ENCODE measurements at places on chromosomes 3 and 15. TPM values are rescaled to one million over a fixed set of nuclear protein-coding genes. Genes with fewer than 3 reads are reported as not detected.

GRCh38 chr3:50327129-50327528, 894 bp downstream of the TUSC2 start:
- no peak for DNase-seq

Gene NMNAT3
- 5.9 TPM for total RNA-seq

- DNase-seq = no peak
Measured at GRCh38 chr3:156561533-156561932, 6.6 kb upstream of the SSR3 start.

DNA sequence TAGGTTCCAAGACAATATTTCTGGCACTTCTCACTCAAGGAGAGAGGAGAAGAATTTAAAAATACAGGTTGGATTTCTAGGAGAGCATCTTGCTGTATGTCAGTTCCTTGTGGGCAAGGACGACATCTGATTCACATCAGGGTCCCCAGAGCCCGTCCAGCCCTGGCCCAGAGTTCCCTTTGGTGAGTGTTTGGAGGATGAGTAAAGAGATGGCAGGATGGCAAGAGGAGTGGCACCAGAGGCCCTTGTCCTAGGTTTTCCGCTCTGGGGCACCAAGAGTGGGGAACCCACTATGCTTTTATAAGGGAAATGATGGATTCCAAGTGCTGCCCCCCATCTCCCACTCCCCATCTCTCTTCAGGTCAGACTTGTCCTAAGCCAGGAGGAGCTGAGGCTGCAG, 181.8 kb downstream of the TBC1D2B start:
- no peak for DNase-seq

DNA sequence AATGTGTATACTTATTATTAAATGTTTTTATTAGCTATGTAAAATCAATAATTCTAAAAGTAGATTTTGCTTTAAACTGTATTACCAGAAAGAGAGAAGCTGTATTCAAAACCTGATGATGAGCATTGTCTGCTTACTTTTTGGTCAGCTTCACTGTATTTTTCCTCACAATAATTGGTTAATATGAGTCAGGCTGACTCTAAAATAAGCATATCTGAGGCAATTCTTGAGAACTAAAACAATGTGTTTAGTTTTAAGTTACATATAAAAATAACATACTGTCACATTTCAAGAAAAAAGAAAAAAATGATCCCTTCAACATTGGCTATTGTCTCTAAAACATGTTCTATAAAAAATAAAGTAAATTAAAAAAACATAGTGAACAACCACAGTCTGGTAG, 66.1 kb downstream of the EPHA3 start:
- DNase-seq = no peak

GRCh38 chr3:7573330-7573729, 712.4 kb downstream of the GRM7 start:
- DNase-seq = no peak

DNA sequence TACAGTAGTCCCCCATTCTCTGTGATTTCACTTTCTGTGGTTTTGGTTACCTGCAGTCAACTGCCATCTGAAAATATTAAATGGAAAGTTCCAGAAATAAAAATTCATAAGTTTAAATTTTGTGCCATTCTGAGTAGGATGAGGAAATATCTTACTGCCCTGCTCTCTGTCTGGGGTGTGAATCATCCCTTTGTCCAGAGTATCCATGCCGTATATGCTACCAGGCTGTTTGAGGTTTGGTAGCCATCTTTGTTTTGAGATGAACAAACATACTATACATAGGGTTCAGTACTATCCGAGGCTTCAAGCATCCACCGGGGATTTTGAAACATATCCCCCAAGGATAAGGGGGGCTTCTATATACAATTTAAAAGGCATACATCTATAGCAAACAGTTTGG, 16.3 kb upstream of the FEM1B start:
- DNase-seq = no peak

Gene C3orf22
- not detected for total RNA-seq

DNA sequence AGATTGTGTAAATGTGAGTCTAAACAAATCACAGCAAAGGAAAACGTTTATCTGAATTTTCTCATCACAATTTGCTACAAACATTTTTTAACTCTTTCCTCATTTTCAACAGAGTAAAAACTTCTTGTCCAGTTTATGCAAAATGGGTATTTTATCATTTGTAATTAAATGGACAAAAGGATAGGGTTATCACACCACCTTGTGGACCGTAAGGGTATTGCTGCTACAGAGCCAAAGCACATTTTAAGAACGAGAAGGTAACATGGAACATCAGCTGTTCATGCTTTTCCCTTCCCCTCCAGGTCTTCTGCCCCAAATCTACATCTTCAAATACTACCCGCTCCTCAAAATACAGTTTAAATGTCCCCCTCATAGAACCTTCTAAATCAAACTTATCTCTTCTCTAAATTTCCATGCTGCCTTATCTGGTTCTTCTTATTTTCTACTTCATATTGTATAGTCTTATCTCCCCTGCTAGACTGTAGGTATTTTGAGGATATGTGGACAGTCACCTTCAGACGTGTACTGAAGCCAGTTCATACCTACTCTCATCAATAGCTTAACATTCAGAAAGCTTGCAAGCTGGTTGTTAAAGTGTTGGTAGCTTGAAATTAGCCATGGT, 12.8 kb upstream of the SETMAR start:
- DNase-seq = peak; percentile 43

- no peak for DNase-seq
Measured at GRCh38 chr15:100588638-100589242, 13.2 kb downstream of the LINS1 start.

- DNase-seq = no peak
Measured at GRCh38 chr3:190886945-190887344, 24.5 kb upstream of the GMNC start.

Gene IL17RE
- 91.5 TPM for total RNA-seq

GRCh38 chr3:154122912-154123559, 1.8 kb downstream of the ARHGEF26 start:
- no peak for DNase-seq

DNA sequence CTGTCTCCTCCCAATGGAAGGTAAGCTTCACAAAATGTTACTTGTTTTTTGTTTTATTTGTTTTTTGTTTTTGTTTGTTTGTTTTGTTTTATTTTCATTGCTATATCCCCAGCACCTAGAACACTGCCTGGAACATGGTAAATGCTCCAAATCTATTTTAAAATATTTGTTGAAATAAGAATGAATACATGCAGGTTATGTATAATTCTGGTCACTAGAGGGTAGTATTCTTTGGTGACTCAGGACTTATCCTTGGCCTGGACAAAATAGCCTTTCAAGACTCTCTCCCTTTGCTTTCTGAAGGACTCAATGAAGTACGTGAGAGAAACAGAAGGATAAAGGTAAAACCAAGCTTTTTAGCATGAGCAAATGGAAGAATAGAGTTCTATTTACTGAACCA, 46.9 kb upstream of the PPP2R3A start:
- no peak for DNase-seq

GRCh38 chr3:129526121-129526900, 2.1 kb upstream of the RHO start:
- DNase-seq = no peak

DNA sequence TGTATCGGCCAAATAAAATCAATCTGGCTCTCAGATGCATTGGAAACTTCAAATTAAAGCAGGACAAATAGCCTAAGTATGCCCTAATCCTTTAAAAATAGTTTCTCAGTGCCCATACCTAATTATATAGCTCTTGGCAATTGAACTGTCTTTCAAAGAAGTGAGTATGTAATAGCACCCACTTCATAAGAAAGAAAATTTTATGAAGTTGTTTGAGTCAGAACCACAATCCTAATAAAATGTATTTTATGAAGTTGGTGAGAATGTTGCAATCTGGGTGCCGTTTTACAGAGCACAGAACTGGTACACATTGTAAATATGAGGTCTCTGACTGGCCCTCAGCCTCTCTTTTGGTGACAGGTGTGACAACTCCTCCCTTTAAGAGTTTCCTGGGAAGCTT, 45.4 kb downstream of the EPHB1 start:
- DNase-seq = no peak

DNA sequence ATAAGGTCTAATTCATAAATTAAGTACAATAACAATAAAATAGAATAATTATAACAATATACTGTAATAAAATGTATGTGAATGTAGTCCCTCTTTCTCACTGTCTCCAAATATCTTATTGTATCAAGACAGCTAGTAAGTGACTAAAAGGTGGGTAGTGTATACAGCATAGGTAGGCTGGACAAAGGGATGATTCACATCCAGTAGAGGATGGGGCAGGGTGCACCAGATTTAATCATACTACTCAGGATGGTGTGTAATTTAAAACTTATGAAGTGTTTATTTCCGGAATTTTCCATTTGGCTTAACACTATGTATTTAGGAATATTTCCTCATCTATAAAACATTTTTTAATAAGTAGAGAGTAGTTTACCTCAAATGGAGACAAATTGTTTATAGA, 876.1 kb upstream of the CADM2 start:
- no peak for DNase-seq

Gene CCDC191
- 7.2 TPM for total RNA-seq

- DNase-seq = no peak
Measured at GRCh38 chr15:58264053-58264971, 126.1 kb downstream of the AQP9 start.

GRCh38 chr3:13288732-13289718, 131.1 kb downstream of the NUP210 start:
- DNase-seq = no peak

- no peak for DNase-seq
Measured at GRCh38 chr3:178510496-178510895, 25.7 kb upstream of the KCNMB2 start.

- DNase-seq = peak; percentile 60
Measured at GRCh38 chr15:72319360-72319984, 485 bp downstream of the CELF6 start.

GRCh38 chr3:49716691-49717210, 2.7 kb downstream of the AMIGO3 start:
- no peak for DNase-seq

Gene PROS1
- 39.0 TPM for total RNA-seq

- DNase-seq = no peak
Measured at GRCh38 chr15:89980896-89981295, 20.2 kb upstream of the ZNF710 start.

DNA sequence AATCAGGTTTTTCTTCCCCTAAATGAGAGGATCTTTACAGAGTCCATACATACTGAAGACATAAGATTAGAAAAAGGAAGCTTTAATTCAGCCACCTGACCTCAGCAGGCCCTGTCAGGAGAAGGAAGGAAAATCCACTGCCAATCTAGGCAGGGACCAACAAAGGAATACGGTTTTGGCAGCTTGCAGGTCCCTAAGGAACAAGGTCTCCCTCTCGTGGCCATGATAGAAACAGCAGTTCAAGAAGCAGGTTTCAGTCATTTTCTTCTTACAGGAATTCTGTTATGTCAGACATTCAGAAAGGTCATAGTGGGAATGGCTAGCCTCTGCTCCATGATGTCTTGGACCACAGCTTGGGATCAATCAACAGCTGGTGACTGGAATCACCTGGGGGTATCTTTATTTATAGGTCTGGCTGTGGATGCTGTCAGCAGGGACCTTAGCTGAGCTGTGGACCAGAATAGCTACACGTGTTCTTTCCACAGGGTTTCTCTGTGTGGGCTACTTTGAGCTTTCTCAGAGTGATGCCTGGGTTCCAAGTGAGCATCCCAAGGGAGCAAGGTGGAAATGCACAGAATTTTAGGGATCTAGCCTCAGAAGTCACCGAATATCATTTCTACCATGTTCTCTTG, 9.4 kb upstream of the CMSS1 start:
- DNase-seq = peak; percentile 60

- DNase-seq = no peak
Measured at GRCh38 chr3:196694202-196694638, 17.8 kb downstream of the CEP19 start.

GRCh38 chr15:96020133-96020532, 310.4 kb upstream of the NR2F2 start:
- no peak for DNase-seq

DNA sequence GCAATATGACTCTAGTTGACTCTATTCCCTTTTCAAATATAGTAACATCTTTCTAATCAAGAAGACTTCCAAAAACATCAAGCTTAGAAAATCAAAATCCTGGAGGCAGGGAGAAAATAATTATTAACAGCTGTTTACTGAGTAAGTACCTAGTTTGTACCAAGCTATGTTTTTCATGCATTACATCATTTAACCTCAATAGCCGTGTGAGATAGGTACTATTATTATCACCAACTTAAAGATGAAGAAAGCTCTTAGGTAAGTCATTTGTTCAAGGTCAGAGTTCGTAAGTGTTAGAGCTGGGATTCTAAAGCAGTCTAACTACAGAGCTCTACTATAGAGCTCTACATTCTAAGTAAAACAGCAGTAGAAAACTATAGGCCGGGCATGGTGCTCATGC, 41.6 kb downstream of the GSK3B start:
- DNase-seq = no peak

Gene KBTBD12
- total RNA-seq = 2.1 TPM

GRCh38 chr3:30470496-30470895, 135.9 kb upstream of the TGFBR2 start:
- DNase-seq = no peak

DNA sequence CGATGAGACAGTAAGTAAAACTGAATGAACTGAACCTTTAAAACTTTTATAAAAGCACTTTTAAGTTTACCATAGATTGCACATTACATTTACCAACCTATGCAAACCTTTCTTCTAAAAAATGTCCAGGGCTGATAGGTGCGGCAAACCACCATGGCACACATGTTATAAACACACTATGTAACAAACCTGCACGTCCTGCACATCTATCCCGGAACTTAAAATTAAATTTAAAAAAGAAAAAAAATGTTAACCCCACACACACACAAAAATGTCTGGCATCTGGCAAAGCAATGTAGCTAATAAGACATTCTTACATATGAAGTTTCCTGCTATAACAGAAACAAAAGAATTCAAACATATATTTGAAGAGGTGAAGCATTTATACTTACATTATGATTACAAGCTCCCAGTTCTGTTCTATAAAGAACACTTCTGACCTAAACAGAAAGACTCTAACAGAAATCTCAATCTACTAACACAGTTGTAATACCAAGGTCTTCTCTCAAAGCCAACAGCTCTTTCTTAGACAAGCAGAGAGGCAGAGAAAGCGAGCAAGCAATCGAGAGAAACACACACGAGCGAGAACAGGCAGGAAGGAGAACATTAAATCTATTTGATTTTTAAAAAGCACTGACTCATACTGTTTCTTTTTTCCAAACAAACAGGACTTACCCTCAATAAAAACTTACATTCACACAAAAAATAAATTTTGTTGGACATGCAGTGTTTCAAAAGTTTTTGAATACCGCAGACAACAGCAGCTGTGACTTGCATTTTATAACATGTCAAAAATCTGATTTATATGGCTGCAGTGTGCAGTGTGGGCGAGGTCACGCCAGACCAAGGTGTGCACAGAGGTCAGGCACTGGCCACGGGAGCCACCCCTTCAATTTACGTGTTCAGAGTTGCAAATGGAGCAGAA, at the start of gene NRG4:
Gene NRG4, minus strand, starts transcription at position 798 of the 925 bp plus-strand sequence. CDS start 1,194 bp downstream, outside the sequence.
- DNase-seq = no peak

- DNase-seq = no peak
Measured at GRCh38 chr15:41115161-41115651, 874 bp downstream of the INO80 start.

All from mucosa of gallbladder (tissue), 1 donor.